ENCODE measurements at places on chromosomes 11 and 22. TPM values are rescaled to one million over a fixed set of nuclear protein-coding genes. Genes with fewer than 3 reads are reported as not detected.

- no peak for DNase-seq
Observed at GRCh38 chr22:28223826-28224225, 304.8 kb upstream of the PITPNB start.

- DNase-seq = no peak
Observed at GRCh38 chr11:104783241-104783640, 115.0 kb downstream of the CASP12 start.

- DNase-seq = no peak
Observed at GRCh38 chr11:130932086-130932712, 15.9 kb upstream of the SNX19 start.

Gene HBB
- polyA plus RNA-seq = 4.9 TPM

All from pancreas (tissue), 10 donors.